Thoracic aorta endothelial cell (primary cell): ENCODE measurements at places on chromosomes 2 and 18. TPM values are rescaled to one million over a fixed set of nuclear protein-coding genes. Genes with fewer than 3 reads are reported as not detected.

Gene PLCL1
- 9.6 and 9.7 TPM in 2 replicates for total RNA-seq

Gene CYS1
- total RNA-seq = 0.07 TPM in 1 of 2 replicates, not detected in the other

Gene ABCG8
- total RNA-seq = not detected in 2 replicates

Gene MAP2
- 24.5 and 46.1 TPM in 2 replicates for total RNA-seq

Gene THADA
- total RNA-seq = 43.0 and 44.2 TPM in 2 replicates

Gene SPP2
- not detected in 2 replicates for total RNA-seq

Gene LRP2
- total RNA-seq = under 0.01 TPM in 2 replicates

Gene KLF11
- total RNA-seq = 8.5 and 10.0 TPM in 2 replicates

Gene STPG4
- total RNA-seq = 0.13 and 0.65 TPM in 2 replicates

Gene C1QL2
- not detected in 2 replicates for total RNA-seq

Gene MYO1B
- total RNA-seq = 45.5 and 84.6 TPM in 2 replicates

Gene KCNF1
- total RNA-seq = 0.27 and 0.36 TPM in 2 replicates

Gene FBXO48
- 0.72 and 0.80 TPM in 2 replicates for total RNA-seq

Gene RNF25
- total RNA-seq = 20.3 and 24.2 TPM in 2 replicates

Gene ODC1
- 319 and 348 TPM in 2 replicates for total RNA-seq
